ENCODE measurements at places on chromosomes 12 and 14.

DNA sequence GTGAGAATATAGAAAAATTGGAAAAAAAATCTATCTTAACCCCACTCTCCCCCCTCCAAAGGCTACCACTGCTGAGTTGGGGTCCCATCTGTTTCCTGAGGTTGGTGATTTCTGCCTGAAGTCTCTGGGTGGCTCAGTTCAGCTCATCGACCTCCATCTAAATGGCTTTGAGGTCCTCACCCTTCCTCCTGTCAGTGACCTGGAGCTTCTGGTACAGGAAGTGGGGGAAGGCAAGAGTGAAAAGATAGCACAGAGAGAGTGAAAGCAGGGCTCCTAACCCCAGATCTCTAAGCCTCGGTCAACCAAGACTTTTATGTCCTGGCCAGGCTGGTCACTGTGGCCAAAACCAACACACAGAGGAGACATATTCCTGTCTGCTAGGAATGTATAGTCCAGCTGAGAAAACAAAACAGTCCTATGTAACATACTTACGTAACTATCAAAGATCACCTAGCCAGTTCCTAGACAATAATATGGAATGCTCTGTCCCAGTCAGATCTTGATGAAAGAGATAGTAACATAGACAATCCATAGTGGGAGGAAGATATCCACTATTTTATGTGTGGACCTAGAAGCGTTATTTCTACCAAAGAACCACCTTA is 12.3 kb upstream of the KRT73 start:
- no peak for DNase-seq

- peak; percentile 43 for DNase-seq
Measured at GRCh38 chr14:22598896-22599244, 770 bp downstream of the ABHD4 start.

DNA sequence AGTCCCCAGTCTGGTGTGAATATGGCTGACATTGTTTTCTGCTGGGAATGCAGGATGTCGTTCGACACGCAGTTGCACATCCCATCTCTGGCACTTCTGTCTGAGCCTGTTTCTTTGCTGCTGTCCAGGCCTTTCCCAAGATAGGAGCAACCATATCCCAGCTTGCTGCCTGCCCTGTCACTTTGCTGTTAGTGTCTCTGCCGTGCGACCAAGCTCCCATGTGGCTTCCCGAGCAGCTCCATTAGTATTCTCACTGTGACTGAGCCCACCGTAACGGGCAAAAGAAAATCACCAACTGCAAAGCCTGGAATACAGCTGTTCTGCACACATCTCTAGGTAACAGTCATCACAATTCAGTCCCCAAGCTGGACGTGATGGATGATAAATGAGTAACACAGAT is 66.0 kb upstream of the CPSF6 start:
- no peak for DNase-seq

DNA sequence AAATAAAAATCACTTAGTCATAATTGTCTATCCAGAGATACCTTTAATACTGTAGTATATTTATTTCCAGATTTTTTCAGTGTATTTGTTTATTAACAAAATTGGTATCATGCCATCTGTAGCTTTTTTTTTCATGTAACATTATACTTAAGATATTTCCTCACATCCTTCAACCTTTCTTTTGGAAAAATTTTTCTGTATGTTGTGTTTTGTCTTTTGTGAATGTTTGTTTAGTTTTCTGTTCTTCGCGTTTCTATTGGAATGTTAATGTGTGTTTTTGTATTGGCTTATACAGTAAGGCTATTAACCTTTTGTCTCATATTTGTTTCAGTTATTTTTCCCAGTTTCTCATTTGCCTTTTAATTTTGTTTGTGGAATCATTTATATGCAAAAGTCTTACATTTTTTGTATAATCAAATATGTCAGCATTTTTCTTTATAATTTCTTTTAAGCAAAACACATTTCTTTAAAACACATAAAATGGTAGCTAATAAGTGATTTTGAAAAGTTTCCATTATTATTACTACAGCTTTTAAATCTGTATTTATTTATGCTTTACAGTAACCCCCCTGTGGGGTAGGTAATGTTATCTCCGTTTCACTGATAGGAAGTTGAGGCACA is 433.7 kb downstream of the RAD51B start:
- DNase-seq = no peak
